Stimulated activated CD8-positive, alpha-beta memory T cell treated with anti-CD3 and anti-CD28 coated beads, Interleukin-4, amount 100 ng/mL, for 1 hour (primary cell): ENCODE measurements at places on chromosomes 2 and 18.

- DNase-seq = no peak
Measured at GRCh38 chr18:3180325-3180724, 39.4 kb downstream of the MYOM1 start.

DNA sequence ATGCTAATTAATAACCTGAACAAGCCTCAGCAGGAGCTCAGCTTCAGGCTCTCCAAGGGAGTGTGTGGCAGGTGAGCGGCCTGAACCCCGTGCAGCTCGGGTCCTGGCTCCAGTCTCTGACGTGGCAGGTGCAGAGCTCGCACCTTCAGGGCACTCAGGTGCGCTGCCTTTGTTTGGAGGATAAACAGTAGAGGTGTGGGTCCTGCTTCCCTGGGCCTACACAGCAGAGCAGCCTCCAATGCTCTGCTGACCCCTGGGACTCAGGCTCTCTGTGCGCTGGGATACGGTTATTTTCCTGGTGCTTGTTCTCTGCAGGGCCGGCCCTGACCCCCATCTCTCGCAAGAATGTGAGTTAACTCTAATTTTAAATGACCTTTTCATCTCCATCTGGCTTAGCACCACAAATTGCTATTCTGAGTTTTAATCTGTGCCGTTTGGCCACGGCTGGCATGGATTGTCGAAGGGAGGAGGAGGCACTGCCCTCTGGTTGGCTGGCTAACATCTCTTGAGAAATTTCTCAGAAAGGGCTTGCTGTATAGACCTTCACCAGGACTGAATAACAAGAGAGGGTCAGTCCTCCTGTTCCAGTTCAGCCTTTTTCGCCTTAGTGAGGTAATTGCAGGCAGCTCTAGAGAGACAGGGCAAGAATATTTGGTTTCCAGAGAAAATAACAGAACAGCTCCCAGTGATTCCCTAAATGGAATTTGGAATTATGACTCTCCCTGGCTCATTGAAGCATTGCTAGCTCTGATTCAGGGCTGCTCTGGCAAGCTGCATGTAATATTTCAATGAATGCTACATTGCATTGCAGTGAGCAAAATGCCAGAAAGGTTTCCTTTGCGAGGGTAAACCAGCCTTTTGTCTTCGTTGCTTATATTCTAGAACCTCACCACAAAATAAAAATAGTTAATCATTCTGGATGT lies 161.8 kb downstream of the DCDC2C start:
- no peak for DNase-seq

DNA sequence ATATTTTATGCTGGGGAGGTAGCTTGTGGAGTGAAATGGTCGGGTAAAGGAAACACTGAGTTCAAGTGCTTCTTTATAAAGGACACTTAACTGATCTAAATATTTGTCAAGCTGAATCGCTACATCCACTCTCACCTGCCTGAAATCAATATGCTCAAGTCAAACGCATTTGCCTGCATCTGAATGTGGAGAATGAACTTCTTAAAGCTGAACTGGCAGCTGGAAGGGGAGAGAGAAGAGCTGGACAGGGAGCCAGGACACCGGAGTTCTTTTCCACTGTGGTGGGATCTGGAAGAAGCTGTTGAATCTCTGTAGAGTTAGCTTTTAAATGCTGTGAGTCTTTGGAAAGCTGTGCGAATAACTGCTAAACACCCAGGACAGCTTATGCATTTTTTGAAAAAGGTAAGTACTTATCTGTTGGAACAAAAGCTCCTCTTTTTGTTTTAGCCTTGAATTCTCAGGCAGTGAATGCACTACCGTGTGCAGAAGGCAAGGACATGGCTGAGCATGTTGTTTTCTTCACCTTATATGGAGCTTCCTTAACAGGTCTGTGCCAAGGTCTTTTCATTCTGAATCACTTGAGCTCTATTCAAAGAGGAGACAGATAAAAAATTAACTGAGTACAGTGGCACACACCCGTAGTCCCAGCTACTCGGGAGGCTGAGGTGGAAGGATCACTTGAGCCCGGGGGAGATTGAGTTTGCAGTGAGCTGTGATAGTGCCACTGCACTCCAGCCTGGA lies 74.2 kb upstream of the KLF7 start:
- no peak for DNase-seq

DNA sequence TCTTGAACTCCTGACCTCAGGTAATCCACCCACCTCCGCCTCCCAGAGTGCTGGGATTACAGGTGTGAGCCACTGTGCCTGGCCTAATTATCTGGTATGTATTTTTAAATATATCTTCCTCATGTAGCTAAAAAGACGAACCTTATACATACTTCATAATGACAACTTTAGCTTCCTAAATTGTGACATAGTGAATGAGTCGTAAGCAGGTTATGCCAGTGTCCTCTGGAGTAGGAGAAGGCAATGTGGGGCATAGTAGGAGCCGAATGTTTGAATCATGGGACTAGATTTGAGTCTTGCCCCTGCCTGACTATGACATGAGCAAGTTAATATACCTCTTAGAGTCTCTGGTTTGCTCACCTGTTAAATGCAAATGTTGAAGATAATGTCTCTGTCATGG lies 95.8 kb upstream of the FOSL2 start:
- DNase-seq = no peak

DNA sequence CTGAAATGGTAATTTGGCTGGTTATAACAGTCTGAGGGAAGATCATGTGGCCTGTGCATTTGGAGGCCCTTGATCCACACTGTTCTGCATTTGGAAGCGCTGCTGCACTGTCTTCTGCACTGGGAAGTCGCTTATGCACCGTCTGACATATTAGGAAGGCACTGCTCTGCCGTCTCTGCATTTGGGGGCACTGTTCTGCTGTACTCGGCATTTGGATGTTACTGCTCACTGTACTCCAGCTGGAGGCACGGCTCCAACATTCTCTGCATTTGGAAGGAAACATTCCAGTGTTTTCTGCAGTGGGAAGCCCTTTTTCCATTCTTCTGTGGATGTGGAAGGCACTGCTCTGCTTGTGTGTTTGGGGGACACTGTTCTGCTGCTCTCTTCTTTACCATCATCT lies 9.6 kb upstream of the PROM2 start:
- no peak for DNase-seq

DNA sequence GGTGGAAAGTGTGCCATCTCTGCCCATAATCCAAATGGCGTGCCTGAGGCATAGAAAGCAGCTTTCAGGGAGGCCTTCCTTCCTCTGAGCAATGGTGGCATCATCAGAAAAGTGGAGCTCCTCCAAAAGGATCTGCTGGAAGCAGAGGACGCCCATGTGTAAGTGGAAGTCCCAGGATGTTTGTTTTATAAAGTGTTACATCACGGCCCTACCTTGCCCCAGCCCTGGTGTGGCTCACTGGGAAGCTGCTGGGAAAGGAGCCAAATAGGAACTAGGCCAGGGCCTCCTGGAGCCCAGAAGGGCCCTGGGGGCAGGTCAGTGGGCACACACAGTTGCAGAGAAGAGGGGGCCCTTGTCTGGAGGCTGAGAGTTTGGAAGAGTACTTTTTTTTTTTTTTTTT lies 4.2 kb upstream of the ODC1 start:
- DNase-seq = no peak

DNA sequence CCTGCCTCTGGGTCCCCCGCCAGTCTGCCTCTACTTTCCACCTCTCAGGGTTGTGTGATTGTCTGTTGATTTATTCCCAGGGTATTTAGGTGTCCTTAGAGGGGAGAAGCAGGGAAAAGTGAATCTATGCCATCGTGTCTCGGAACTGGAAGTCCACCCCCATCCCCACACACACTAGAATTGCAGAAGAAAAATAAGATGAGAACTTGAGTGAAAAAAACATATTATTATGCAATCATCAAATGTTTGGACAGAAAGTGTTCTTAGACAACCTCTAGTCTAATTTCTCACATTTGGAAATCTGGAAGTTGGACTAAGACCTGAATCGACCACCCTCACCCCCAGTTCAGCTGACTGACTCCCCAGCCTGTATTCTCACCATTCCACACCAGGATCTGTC lies 14.1 kb upstream of the CASP8 start:
- DNase-seq = no peak

GRCh38 chr2:183207110-183207509 lies 82.9 kb downstream of the NUP35 start:
- no peak for DNase-seq

DNA sequence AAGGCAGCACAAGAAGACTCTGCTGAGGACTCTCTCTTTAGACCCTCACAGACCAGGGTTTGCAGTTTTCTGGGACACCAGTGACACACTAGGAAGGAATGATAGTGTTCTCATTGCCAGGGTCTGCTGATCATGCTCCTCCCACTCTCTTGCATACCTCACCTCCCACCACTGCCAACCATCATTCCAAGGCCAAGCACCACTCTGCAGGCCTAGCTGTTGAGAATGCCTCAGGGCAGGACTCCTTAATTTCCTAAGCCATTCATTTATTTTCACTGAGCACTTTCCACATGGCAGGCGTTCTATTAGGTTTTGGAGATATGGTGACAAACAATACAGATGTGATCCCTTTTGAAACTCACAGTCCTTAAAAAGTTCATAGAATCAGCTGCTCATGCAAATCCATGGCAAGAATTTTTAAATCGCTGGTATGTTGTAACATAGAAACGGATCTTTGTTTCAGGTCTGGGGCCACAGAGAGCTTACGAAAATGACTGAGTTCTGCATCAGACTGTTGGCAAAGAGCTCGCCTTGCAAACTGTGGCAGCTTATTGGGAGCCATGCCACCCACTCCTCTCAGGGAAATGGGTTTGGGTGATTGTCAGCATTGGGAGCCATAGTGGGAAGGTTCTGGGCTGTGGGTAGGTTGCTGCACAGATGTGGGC lies 78.5 kb downstream of the XDH start:
- DNase-seq = no peak

DNA sequence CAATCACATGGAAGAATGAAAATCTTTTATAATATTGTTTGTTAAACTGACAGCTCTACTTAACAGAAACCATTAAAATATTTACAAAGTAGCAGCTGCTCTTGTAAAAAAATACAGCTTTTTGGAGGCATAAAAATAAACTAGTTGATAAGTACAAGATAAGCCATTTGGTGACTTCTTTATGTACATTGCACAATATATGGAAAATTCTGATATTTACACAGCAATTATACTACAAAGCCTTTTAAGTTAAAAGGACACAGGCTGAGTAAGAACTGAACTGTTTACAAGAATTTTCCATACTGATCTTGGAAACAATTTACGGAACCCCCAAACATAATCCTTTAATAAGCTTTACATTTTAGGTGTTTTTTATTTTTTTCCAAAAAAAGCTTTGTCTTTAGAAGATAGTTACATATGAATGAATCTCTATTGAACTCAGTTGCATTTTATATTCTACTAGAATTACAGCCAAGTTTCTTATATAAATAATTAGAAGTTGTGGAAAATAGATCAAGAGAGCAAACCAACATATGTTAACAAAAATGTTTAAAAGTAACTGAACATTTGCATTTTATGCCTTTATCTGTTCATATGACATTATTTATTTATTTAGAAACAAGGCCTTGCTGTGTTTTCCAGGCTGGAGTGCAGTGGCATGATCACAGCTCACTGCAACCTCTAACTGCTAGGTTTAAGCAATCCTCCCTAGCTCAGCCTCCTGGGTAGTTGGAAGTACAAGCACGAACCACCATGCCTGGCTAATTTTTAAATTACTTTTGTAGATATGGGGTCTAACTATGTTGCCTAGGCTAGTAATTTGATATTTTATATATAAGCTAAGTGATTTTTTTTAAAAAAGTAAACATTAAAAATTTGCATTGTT lies 142.5 kb downstream of the OTX1 start:
- DNase-seq = no peak

GRCh38 chr2:65397122-65397521 lies 35.3 kb downstream of the SPRED2 start:
- DNase-seq = no peak

- DNase-seq = no peak
Measured at GRCh38 chr18:44541159-44541558, 139.5 kb upstream of the SETBP1 start.

DNA sequence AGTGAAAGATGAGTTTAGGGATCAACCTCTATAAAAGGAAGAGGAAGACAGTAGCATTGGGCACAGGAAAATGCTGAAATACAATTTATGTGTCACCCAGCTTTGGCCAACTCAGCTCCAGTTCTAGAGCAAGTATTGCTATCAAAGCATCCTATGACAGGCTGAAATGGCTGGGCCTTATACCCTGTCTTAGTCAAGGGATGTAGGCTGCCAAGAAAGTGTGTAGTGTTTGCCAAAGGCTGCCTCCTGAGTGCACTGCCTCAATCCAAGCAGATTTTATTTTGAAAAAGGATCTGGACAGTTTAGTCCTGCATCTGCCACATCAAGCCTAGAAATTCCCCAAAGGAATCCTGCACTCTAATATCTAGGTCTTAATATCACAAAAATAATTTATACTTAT lies 359.9 kb upstream of the ZC3H15 start:
- no peak for DNase-seq

- DNase-seq = no peak
Measured at GRCh38 chr2:10212827-10213226, 89.9 kb upstream of the HPCAL1 start.

DNA sequence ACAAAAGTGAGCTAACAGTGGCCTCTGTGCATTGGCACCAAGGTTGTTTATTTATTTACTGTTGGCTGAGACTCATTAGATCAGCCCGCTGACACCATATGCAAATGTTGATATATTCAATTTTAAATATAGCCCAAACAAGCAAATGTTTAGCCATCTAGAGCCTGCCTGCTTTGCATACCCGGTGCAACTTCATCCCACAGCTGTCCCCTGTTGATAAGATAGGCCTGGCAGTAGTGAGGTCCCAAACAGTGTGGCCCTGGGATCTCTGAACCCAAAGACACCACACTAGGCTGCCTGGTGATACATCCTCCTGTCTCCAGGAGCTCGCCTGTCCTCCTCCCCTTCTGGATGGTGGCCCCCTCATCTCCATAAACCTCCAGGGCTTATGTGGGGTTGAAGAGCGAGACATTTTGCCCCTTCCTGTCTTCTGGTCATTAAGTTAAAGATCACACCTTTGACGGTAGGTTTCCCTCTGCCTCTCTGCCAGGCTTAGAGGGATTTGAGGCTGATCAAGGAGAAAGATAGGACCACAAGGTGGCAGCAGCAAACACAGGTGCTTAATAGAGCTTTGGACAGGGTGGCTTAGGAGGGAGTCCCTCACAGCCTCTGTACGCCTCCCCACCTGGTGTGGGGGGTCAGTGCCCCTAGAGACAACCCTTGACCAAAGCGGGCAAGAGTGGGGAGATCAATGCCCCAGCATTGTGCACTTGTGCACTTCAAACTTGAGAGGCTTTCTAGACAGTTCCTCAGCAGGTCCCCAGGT lies 23.7 kb upstream of the MYO5B start:
- DNase-seq = no peak

GRCh38 chr2:174334781-174335251 lies at the start of gene SP9:
Gene SP9, plus strand, starts transcription at chr2:174334954. Its CDS starts 139 bp downstream, at chr2:174335093.
- no peak for DNase-seq

- DNase-seq = no peak
Measured at GRCh38 chr2:162172802-162173370, 20.8 kb upstream of the GCG start.

DNA sequence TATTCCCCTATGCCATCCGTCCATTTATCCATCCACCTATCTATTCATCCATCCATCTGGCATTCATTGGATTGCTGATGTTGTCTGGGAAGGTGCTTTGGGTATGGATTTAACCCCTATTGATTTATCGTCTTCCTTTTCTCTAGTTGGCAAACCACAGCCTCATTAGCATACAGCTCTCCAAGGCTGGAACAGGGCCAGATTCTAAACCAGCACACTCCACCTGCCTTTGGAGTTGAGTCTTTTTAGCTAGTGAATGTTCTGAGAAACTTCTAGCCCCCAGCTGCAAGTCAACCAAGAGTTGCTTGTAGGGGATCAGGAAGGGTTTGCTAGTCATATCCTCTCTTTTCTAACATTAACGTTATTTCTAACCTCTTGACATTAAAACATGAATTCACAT lies 90.7 kb downstream of the NRP2 start:
- no peak for DNase-seq
